ENCODE measurements at places on chromosomes 6 and 20.

- DNase-seq, result no peak
Measured at GRCh38 chr6:7907159-7907558, 3.4 kb downstream of the TXNDC5 start.

- no peak for DNase-seq
Measured at GRCh38 chr20:62818592-62819493, 2.0 kb downstream of the COL9A3 start.

- DNase-seq, result no peak
Measured at GRCh38 chr20:51445591-51445990, 96.9 kb downstream of the NFATC2 start.

DNA sequence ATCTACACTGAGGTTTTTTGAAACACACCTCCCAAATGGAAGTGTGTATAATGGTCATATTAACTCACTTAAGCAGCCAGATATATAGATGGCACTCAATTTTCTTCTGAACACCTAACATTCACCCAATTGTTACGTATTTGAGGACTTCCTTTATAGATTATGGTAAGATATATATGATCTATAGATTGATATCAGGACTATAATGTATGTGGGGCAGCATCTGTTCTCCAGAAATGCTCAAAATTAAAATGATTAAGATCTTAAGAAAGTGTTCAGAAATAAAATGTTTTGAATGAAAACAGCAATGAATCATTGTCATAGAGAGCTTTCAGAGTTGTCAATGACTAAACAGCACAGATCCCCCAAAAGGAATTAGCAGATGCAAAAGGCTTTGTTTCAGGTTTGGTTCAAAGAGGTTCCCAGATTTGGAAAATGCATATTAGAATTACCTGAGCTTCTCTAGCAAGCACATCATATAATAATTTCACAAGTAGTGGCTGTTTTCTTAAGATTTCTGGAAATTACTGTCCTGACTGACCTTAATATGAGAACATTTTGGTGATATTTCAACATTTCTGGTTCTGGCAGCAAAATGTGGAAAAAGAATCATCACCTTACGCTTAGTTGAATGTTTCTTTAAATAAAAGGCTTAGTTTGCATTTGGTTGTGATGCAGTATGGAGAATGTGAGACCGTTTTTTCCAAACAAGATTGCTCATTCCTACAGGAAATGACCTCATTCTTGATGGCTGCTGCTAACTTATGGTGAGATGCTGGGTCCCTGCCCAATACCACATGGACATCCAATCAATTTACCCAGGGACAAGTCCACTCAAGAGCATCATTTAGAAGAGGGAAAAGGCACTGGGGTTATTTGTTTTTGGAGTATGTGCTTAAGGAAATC lies 31.5 kb downstream of the TRAF3IP2 start:
- DNase-seq, result no peak

GRCh38 chr6:9576521-9576920 lies 838.4 kb downstream of the TFAP2A start:
- DNase-seq, result no peak

GRCh38 chr6:54236984-54237383 lies 71.3 kb upstream of the TINAG start:
- DNase-seq, result no peak

DNA sequence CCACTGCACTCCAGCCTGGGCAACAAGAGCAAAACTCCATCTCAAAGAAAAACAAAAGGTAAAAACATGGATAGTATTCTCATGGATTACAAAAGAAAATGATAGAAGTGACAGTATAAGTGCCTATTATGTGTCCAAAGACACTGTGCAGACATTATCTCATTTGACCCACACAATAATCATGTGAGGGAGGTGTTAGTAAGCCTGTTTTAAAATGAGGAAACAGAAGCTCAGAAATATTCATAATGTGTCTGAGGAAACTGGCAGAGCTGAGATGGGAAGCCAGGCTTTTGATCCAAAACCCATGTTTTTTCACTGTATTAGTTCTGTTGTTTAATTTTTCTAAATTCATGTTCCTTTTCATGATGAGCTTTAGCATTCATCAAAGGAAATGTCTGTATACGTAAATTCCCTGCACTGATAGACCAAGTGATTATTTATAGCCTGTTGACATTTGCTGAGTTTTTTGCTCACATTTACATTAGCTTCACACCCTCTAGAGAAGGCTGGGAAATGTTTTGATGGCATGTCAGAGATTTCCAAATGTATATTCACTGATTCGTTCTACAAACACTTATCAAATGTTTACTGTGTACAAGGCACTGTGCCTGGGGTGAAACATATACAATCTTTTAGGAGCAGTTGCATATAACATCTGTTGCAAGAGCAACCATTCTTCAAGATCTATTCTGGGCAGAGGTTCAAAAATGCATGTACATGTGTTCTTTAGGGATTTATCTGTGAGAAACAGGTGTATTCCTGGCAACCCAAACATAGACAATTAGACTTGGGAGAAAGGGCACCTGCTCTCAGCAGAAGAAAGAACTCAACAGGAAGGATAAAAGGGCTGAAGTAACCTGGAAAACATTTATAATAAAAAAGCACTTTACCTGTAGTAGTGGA lies 331.5 kb downstream of the SAMD5 start:
- no peak for DNase-seq

DNA sequence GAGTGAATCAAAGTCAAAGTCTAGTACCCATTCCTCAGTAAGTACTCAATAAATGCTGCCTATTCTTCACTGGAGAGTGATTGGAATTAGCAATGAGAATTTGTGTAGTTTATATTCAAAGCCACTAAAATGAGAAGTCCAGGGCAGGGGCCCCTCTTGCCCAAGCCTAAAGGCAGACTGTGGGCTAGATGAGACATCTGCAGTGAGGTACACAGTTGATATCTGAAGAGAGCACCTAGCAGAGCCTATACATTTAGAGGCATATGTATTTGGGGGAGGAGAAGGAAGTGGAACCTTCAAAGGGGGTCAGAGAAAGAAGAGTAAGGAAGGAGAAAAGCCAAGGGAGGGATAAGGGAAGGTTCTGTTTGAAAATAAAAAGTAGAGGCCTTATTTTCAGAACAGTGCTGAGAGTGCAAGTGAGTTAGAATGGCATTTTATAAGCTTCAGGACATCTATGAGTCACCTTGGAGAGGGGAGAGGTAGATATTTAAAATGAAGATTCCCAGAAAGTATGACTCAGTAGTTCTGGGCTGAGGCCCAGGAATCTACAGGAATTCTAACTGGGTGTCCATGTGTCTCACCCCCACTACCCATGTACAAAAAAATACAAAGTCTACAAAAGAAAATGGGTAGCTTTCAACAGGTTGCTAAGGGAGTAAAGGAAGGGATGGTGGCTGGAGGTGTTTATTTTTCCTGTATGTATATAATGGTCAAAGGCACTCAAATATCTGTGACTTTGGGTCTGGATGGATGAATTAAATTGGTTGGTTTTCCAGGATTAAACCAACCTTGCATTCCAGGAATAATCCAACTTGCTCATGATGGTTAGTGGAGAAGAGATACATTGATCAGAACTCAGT lies 135.1 kb downstream of the ZFP64 start:
- DNase-seq, result no peak

DNA sequence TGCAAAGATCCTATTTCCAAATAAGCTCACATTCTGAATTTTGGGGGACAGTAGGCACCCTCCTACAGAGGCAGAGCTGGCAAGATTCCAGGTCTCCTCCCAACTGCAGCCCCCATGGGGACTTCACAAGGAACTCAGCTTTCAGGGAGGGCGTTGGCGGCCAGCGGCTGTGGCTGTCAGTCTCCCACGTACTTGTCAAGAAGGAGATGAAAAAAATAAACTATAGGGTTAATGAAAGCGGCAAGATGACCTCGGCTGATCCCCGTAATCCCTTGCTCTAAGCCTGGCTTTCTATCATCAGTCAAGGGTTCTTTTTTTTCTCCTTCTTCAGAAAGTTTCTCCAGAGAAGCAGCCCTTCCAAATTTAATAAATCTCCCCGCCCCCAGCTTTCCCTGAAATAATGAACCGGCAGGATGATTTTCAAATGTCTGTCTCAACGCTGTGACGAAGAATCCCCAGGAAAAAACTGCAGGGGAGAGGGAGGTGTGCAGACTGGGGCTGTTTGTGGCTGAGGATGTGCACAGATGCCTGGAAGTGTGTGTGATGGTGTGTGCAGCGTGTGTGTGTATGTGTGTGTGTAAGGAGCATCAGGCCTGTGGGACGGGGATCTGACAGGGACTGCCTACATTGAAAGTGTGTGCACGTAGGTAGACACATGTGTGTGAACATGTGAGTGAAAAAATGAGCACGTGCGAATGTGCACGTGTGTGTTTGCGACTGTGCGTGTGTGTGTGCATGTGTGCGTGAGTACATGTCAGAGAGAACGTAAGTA lies 78.7 kb downstream of the SLC2A10 start:
- DNase-seq, result no peak

GRCh38 chr6:3732345-3733141 lies 19.0 kb downstream of the PXDC1 start:
- DNase-seq, result peak; percentile 48

DNA sequence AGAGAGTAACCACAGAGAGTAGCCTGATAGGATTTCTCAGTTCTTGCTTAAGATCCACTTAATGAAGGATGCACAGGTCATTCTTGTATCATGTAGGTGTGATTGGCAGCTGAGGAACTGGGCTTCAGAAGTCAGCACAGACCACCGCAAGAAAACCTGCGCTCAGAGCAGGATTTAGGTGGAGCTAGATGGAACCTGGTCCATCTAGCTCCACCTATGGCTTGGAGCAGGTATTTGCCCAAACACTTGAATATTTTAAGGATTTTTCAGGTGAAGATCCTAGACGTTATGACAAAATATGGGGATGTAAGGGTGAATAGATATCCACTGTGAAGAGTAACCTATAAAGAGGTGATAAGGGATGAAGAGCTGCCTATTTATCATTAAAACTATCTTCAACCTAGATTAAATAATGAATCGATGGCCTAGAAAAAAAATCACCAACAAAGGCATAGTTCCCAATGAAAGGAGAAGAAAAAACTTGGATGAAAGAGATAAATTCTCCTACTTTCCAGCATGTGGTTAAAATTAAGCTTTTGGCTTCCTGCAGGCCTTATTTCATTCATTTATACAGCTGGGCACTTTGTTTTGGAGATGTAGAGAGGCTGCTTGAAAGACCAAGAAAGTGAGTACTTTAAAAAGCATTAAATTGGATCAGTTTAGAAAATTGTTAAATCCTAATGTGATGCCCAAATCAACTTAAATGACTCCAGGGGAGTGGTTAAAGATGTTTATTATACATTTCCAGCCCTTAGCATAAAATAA lies 778.4 kb upstream of the GJE1 start:
- no peak for DNase-seq

DNA sequence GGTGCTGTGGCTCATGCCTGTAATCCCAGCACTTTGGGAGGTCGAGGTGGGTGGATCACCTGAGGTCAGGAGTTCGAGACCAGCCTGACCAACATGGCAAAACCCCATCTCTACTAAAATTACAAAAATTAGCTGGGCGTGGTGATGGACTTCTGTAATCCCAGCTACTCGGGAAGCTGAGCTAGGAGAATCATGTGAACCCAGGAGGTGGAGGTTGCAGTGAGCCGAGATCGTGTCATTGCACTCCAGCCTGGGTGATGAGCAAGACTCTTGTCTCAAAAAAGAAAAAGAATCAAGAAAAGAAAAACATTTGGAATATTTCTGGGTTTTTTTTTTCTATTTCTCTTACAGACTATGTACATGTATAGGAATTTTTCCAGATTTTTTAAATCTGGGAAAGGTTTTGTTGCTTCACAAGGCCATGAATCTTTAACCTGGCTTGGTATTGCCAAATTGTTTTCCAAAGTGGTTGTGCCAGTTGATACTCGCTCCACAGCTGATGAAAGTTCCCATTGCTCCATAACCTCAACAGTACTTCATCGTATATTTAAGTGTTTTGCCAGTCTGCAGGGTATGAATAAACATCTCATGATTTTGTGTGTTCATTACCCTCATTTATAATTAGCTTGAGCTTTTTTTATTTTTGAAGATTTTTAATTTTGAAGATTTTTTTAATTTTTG lies 33.5 kb downstream of the RNF217 start:
- no peak for DNase-seq

GRCh38 chr6:124881898-124882578 lies 80.2 kb upstream of the RNF217 start:
- no peak for DNase-seq

DNA sequence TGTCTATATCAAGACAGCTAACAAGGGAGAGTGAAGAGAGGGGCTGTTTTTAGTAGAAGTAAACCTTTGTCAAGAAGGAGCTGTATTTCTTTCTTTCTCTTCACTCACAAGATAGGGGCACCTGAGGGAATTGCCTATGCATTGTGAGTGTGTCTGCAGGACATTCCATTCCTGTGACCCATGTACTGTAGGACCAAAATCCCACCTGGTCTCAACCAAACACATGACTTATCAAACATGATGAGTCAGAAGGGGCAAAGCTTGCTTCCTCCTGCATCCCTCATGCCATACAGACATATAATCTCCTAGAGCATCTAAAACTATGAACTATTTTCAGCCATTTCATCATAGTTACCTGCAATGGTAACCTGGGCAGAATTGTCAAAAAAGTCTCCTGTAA lies 21.8 kb downstream of the PKHD1 start:
- DNase-seq, result no peak

GRCh38 chr6:161198176-161198575 lies 75.7 kb downstream of the AGPAT4 start:
- no peak for DNase-seq

DNA sequence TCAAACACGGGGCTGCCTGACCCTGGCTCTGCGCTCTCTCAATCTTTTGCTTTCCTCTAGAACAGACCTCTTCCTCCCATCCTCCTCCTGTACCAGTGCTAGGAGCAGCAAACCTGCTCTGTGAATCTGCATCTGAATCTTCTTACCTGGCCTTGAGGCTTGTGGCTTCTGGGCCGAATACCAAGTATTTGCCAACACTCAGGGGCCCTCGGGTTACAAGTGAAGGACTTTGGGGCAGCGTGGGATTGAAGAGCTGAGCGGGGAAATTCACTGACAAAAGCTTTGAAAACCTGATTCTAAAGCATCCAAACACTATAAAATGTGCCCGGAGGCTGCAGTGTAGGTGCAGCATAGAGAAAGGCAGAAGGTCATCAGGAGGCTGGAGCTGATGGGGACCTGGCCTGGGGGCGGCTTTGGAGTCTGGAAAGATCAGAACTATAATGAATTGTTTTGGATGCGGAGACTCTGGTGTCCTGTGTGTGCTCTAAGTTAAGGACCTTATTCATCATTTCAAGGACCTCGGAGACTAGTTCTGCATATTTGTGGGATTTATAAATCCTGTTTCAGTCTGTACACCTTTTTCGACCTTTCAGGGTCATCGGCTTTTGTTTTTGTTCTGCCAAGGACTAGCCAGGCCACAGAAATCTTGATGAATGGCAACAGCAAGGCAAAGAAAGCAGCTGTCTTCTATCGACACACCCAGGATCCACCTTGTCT lies 16.4 kb upstream of the IGF2R start:
- DNase-seq, result no peak

- DNase-seq, result no peak
Measured at GRCh38 chr6:29694637-29695036, 13.7 kb upstream of the ZFP57 start.

- no peak for DNase-seq
Measured at GRCh38 chr20:1264727-1265126, 1.4 kb upstream of the SNPH start.

- DNase-seq, result peak; percentile 8
Measured at GRCh38 chr20:10090588-10091166, 55.9 kb downstream of the ANKEF1 start.

GRCh38 chr20:62222972-62223371 lies 2.9 kb upstream of the HRH3 start:
- no peak for DNase-seq

All from stimulated activated CD4-positive, alpha-beta T cell treated with anti-CD3 and anti-CD28 coated beads, Interleukin-2, amount 100 ng/mL, for 4 hours (primary cell).